ENCODE measurements at places on chromosomes 4 and X.

GRCh38 chrX:85620466-85620865, 241.0 kb upstream of the POF1B start:
- no peak for DNase-seq

DNA sequence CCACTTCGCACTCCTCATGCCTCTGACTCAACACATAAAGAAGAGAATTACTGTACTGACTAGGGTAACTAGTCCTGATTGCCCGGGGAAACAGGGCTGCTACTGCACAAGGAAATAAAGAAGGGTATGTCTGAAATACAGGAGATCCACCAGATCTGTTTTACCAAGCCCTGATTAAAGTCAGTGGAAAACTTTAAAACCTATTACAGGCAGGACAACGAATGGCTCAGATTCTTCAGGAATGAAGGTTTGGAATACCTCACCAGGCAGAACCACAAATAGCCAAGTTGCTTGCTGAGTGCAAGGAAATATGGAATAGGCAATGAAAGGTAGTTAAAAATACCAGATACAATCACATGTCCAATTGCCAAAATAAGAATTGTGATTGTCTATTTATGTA, 17.3 kb downstream of the LAMTOR3 start:
- no peak for DNase-seq

GRCh38 chr4:148790691-148791090, 348.5 kb upstream of the NR3C2 start:
- DNase-seq = no peak

DNA sequence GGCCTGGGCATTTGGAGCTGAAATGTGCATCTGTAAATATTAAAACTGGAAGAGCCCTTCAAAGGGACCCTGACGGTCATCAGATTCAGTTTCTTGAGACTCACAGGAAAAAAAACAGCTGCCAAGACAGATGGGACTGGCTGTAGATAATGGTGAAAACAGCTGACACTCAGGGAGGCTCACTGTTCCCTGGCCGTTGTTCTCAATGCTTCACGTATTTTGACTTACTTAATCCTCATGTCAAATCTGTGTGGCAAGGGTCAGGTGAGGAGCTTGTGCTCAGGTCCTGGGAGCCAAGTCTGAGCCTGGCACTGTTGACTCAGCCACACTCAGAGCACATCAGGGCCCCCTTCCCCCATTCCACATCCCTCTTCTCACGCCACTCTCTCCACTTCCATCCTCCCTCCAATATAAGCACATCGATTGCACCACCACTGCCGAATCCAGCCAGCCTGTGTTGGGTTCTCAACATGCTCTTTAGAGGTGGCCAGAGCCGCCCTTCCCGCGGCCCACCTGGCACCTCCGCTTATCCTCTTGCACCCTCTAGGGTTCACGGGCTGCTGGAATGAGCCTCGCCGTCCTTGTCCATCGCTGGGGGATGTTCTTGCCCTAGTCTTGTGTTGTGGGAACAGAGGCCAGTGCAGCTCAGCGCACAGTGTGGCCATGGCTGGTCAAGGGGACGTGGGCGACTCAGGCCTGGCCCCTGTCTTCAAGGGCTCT, 40.1 kb downstream of the EVC start:
- DNase-seq = no peak

- no peak for DNase-seq
These were observed 62.2 kb upstream of the FAM241A start for GRCh38 chr4:112082954-112083586.

GRCh38 chrX:24934279-24934678, 81.5 kb downstream of the ARX start:
- DNase-seq = no peak

DNA sequence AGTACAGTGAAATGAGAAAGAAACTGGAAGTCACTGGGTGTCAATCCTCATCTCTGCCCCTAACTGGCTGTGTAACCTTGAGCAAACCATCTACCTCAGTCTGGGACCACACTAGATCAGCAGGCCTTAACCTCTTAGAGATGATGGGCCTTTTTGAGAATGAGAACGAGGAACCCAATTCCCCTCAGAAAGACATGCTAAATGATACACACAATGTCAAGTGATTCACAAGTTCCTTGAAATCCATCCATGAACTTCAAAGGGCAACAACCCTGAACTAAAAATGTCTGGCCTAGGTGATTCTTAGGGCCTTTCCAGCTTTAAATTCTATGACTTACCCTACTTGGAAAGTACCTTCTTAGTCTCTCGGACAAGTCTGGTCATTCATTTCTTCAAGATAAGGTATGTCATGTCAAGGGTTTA, 47.4 kb downstream of the ACSL4 start:
- DNase-seq = no peak

DNA sequence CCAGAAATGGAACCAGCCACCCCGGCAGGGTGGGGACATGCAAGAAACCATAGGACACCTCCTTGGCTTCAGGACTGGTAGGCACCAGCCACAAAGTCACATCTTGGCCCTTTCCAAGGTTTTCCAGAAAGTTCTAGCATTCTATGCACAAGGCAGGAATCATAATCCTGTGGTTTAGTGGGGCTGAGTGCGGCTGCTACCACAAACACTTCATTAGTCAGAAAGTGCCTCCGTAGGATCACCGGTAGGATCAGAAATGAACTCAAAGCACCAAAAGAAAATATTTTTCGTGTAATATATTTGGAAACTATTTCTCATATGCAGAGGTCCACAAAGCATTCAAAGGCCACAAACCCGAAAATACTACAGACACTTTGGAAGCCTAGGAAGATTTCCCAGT, 191.7 kb downstream of the PTTG2 start:
- DNase-seq = no peak

DNA sequence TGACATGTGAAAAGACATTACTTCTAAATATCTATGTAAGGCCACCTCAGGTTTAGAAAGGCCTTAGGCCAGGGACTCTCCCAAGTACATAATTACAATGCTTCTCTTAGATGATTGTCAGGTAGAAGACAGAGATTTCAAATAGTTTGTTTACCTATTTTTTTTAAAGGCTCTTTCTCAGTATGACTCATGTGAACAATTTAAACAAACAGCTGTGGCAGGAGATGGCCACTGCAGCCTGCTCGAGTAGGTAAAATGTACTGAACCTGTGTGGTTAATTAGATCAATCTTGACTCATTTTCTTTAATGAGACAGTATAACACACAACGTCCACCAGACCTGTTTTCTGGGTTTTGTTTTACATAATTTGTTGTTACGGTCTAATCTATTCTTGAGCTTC, 50.2 kb downstream of the LEF1 start:
- no peak for DNase-seq

DNA sequence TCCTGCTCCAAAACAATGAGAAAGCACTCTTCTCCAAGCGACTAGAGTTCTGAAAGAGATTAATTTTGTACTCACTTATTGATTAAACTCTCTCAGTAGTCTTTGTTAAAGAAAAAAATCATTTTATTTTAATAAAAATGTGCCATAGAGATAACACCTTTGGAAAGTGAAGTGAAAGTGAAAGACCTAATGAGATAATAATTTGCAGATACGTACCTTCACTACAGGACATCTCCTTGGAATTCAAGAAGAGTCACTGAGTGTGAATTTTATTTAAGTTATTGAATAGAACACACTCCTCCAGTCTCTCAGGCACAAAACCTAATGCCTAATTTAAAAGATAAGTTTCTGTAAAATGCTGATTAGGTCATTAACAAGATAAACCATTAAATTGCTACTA, 1070.6 kb upstream of the GRID2 start:
- DNase-seq = no peak

GRCh38 chrX:31656013-31656412, 584.2 kb upstream of the FTHL17 start:
- DNase-seq = no peak

GRCh38 chr4:49217492-49217891, 231.4 kb downstream of the CWH43 start:
- DNase-seq = no peak

DNA sequence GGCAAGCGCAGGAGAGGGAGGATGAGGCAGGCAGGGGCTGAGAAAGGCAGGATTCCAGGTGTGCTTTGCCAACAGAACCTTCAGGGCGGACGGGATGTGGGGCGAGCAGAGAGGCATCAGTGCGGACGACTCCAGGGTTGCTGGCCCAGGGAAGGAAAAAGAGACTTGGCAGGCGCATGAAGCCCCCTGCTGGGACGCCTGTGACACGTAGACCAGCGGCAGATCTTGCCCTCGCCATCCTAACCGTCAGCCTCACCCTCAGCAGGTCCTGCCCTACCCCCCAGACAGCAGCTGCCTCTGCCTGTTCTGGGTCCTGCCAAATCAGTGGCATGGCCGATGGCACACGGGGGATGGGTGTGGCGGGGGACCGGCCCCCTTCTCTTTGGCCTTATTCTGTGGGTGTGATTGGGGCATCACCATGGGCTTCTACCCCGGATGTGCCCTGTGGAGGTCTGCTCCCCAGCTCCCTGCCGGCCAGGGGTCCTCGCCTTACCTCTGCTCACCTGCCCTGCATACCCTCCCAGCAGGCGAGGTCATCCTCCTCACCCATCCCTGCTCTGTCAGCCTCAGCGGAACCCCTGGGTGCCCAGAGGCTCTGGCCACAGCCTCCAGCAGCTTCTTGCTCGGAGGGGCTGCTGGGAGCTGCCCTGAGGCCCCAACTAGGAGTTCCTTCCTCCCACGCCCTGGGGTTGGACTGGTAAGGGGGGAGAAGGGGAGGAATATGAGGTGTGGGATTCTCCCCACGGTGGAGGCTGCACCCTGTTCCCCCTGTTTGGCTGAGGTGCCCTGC, 2.9 kb upstream of the SH3BP2 start:
- DNase-seq = no peak

DNA sequence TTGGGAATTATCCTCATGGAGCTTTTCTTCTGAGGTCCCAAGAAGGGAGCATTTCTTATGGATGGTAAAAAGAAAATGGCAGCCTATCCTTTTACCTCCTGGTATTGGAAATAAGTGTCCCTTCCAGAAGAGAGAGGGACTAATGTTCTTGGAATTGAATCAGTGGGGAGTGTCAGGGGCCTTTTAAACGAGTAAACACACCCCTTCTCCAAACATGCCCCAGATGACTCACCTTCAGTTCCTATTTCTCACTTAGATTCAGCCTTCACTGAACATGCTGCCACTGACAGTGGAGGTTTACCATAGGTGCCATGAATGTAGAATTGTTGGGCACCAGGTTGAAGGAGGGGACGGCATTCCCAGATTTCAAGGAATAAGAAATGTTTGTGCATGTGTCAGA, 19.0 kb downstream of the MAGEC2 start:
- DNase-seq = no peak

GRCh38 chrX:106921637-106922036, 1.4 kb downstream of the CLDN2 start:
- no peak for DNase-seq

- no peak for DNase-seq
These were observed 67.6 kb downstream of the POLA1 start for GRCh38 chrX:24761306-24761705.

- no peak for DNase-seq
These were observed 46.0 kb upstream of the TMPRSS11F start for GRCh38 chr4:68175562-68176155.

DNA sequence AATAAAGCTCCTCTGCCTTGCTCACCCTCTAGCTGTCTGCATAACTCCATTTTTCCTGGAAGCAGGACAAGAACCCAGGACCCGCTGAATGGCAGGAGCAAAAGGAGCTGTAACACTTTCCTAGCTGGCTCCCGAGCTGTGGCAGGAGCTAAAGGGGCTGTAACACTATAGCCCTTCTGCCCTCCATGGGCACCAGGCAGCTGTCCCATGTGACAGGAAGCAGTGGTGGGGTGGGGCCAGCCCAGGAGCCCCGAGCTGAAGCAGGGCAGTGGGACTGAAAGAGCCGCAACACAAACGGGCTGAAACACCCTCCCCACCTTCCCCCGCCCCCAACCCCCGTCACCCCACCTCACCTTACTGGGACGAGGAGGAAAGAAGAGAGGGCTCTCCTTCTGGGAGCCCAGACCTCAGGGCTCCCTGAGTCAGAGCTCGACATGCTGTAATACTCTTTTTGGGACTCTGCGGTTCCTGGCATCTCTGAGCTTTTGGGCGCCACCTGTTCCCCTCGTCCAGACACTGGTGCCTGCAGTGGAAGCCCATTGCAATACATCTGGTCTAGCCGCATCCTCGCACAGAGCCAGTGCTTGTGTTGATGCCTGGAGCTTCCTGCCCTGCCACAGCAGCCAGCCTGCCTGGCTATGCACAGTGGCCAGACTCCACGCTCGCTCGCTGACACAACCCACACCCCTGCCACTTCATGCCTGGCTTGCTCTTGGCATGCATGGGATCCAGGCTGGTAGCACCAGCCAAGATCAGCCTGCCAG, 39.4 kb downstream of the PPM1K start:
- DNase-seq = no peak

DNA sequence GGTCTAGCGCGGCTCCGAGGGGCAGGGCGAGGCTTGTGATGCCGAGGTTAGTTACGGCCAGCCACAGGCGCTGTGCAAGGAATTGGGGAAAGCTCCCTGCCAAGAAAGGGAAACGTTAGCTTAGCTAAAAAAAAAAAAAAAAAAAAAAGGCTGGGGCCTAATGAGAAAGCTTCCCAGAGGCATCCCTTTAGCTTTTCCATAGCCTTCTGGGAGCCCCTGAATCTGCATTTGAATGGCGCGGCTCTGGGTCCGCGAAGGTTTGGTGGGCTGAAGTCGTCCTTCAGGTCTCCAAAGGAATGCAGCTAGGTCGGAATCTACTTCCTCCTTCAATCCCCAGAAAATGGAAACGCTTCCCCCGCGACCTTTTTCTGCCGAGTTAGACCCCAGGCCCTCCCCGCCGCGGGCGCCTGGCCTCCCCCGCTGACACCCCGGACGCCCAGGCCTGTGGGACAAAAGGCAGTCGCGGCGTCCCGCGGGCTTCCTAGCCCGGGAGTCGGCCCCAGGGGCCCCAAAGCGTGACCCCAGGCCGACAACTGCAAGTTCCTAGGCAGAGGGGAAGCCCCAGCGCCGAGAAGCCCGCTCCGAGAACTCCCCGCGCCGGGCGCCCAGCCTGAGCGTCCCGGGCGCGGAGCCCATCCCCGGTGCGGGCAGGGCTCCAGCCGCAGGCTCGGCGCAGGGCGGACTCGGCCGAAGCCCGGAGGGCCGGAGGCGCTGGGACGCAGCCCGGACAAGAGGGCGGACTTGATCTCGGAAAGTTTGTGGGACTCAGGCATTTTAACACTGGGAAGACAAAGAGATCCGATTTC, 605 bp upstream of the FAT1 start:
- DNase-seq = no peak

GRCh38 chr4:86376850-86377249, 17.0 kb upstream of the MAPK10 start:
- DNase-seq = no peak

- no peak for DNase-seq
These were observed 956.9 kb upstream of the NDST4 start for GRCh38 chr4:116070283-116070682.

DNA sequence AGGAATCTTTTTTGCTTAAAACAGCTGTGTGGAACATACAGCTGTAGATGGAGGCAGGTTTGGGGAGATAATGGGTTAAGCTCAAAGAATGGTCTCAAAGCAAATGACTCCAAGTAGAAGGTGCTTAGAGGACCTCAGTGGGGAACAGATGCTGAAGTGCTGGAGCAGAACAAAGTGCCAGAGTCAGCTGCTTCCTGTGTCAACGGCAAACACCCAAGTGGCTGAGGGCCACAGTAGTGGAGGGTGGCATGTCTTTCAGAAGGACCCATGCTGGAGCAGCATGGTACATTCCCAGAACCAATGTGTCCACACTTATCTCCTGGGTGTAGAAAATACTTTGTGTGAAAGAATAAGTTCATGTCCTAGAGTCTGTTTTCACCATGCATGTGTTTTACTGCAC, 197.5 kb downstream of the CCNG2 start:
- no peak for DNase-seq

- DNase-seq = no peak
These were observed 50.8 kb upstream of the HMX1 start for GRCh38 chr4:8922481-8922880.

All from stimulated activated CD4-positive, alpha-beta T cell treated with anti-CD3 and anti-CD28 coated beads, Interleukin-15, amount 100 ng/mL, for 1 hour (primary cell).